ENCODE measurements at places on chromosomes 2 and 18.

DNA sequence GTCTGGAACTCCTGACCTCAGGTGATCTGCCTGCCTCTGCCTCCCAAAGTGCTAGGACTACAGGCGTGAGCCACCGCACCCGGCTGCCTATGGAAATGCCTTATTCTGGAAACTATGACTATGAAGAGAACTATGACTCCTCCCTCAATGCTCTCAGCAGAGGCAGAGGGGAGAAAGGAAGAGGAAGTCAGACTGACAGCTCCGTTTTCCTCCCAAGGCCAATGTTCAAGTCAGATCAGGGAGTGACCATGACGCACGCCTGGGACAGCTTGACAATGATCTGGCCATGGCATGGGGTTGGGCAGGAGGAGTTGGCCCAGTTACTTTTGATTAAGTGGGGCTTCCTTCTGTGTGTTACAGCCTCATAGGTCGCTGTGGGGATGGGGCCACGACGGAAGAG is 44.3 kb upstream of the MRPL33 start:
- DNase-seq: no peak

DNA sequence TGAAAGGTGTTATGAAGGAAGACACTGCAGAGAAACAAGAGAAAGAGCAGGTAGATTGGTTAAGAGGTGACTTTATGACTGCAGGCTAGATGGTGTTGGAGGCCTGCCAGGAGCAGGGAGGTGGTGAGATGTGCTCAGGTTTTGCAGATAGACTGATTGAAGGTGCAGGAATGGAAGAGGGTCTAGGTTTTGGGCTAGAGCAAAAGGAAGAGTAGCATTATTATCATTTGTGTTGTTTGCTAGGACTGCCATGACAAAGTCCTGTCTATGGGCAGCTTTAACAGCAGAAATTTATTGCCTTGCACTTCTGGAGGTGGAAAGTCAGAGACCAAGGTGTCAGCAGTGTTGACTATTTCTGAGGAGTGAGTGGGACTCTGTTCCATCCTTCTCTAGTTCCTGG is 172.9 kb upstream of the SOX11 start:
- no peak for DNase-seq

DNA sequence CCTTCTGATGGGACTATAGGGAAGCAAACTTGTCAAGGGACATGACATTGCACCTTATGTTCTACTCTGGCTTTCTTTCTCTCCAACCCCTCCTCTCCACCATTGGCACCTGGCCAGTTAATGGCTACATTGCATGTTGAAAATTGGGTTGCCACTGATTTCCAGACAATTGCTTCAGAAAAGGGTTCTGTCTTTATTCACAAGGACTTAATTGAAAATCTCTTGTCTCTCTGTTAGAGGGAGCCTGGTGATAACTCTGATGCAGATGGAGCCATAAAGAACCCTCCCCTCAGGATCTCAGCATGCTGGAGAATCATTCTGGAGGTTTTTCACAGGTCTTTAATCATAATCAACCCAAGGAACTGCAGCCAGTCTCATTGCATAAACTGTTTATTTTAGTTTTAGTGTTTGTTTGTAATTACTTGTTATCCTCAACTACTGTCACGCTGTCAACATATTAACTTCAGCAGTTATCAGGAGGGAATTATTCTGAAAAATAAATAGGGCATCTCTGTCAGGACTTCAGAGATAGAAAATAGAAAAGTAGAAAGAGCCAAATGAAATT is 316.8 kb downstream of the RIT2 start:
- no peak for DNase-seq

- no peak for DNase-seq
These were observed 280.0 kb upstream of the RAB12 start for GRCh38 chr18:8329186-8329771.

GRCh38 chr2:64225491-64225890 is 81.3 kb upstream of the PELI1 start:
- peak; percentile 39 for DNase-seq

GRCh38 chr2:157625296-157625695 is 3.4 kb downstream of the ACVR1C start:
- DNase-seq: no peak

DNA sequence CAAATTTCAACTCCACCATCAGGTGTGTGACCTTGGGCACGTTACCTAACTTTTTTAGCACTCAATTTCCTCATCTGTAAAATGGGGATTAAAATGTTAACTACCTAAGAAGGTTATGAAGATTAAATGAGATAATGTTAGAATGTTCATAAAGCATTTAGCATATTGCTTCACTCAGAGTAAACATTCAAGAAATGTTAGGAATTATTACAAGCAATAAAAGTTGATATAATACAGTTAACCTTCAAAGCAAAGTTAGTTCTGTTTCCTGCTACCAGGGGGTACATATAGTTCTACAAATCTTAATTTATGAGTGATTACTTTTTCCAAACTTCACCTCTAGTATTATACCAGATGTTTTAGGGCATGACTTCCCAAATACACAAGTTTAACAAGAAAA is 254.2 kb downstream of the PDE11A start:
- DNase-seq: no peak

- DNase-seq: no peak
These were observed 115.3 kb downstream of the MBD2 start for GRCh38 chr18:54109131-54109683.

- no peak for DNase-seq
These were observed 85.4 kb upstream of the EML6 start for GRCh38 chr2:54638103-54638502.

- DNase-seq: no peak
These were observed 131.1 kb upstream of the DNAJC10 start for GRCh38 chr2:182585001-182585400.

DNA sequence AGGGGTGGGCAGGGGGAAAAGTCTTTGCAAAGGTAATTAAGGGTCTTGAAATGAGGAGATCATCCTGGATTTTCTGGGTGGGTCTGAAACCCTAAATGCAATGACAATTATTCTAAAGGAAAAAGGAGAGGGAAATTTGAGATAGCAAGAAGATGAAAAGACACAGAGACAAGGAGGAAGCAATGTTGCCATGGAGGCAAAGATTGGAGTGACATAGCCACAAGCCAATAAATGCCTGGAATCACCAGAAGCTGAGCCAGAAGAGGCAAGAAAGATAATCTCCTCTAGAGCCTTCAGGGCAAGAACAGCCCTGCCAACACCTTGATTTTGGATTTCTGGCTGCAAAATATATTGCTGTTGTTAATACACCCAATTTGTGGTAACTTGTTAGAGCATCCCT is 1246.3 kb upstream of the PIK3C3 start:
- DNase-seq: no peak

GRCh38 chr2:8544171-8544785 is 137.6 kb upstream of the ID2 start:
- DNase-seq: no peak

DNA sequence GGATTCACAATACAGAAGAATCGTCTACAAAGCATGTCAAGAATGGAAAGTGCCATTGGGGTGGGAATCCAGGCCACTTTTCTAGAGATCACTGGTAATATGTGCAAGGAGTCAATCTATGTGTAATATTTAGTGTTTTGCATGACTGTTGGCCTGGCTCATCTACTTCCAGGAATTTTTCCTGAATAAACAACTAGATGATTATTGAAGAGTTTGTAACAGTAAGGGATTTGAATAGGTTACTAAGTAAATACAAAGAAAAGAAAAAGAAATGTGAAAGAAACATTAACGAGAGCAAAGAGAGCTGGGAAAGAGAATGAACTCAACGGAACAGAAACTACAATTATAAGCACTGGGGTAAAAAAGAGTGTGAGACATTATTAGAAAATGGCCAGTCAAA is 406.0 kb downstream of the TGIF1 start:
- no peak for DNase-seq

GRCh38 chr18:13309748-13310670 is 91.4 kb downstream of the LDLRAD4 start:
- DNase-seq: no peak

GRCh38 chr2:105262651-105263091 is 21.1 kb downstream of the GPR45 start:
- DNase-seq: no peak

GRCh38 chr2:226308323-226308680 is 491.3 kb downstream of the IRS1 start:
- DNase-seq: no peak

- no peak for DNase-seq
These were observed 121.0 kb upstream of the TWIST2 start for GRCh38 chr2:238726670-238727584.

- no peak for DNase-seq
These were observed 1127.5 kb upstream of the CELF4 start for GRCh38 chr18:38693104-38693503.

GRCh38 chr18:70489986-70490933 is 201.4 kb downstream of the SOCS6 start:
- no peak for DNase-seq

GRCh38 chr2:43798300-43798699 is 24.5 kb downstream of the DYNC2LI1 start:
- no peak for DNase-seq

DNA sequence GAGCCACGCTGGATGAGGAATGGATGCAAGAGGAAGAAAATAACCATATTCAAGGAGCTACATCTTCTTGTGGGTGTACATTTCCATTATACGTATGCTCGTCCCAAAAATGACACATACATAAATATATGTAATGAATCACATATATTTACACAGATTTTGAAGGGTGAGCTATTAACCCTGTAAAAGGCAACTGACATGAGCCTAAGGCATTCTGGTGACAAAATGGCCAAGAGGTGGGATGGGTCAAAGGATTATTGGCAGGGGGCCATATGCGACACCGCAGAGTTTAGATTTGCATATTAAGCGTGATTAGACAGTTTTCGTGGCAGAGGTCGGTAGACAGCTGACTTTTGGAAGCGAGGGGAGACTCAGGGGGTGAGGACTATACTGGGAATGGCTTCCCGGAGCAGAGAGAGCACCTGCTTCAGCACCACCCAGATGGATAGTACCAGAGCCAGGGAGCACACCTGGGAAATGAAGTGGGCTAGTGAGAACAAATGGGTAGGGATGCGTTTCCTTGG is 431 bp upstream of the CNRIP1 start:
- no peak for DNase-seq

GRCh38 chr2:86249579-86250391 is 50.5 kb downstream of the MRPL35 start:
- no peak for DNase-seq

DNA sequence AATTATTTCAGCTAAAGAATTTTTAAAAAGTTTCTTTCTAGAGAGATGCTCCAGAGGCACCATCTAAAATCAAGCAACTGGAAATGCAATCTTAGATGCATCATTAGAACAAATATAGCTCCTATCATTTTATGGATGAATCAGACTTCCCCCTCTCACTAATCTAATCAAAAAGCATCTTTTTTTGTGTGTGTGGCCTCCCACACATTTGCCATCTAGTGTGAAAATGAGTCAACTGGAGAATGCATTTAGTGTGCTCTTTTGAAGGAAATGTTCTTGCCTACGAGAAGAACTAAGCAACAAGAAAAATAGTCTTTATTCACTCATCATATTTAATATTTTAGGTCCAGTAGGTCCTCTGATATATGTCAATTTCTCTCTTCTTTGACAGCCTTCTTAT is 39.5 kb upstream of the FIGN start:
- no peak for DNase-seq

DNA sequence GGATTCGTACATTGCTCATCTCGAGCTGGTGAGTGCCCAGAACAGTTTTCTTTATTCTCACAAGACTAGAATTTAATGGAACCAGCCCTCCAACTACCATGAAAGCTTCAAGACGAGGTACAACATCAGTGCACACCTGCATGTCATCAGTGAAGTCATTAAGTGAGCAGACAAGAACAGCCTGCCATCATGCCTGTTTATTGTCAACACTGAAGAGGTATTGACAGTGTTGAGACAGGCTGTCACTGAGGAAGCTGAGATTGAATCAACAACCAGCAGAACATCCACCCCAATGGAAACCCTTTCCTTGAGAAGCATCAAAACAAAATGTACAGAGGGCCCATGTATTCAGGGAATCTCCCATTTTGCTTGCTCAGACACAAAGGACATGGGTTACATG is 148.0 kb upstream of the TCF4 start:
- no peak for DNase-seq

DNA sequence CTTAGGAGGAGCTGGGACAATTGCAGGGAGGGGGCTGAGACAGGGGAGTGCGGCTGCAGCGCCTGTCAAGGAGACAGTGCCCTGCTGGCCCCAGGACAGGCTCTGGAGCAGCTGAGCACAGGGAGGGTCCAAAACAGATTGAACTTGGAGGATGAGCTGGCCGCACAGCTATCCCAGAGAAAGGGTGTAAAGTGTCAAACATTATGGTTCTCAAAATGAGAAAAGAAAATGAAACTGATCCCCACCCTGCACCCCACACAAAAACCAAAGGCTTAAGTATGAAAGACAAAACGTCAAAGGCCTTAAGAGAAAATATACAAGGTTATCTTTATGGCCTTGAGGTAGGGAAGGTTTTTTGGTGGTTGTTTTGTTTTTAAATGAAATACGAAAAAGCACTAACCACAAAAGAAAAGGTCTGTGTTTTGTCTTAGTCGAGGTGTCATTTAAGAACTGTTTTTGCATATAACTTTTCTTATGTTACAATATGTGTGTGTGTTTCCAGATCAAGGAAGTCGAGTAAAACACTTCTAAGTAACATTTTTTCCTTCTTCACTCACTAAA is 111.8 kb downstream of the HDAC4 start:
- DNase-seq: peak; percentile 33

DNA sequence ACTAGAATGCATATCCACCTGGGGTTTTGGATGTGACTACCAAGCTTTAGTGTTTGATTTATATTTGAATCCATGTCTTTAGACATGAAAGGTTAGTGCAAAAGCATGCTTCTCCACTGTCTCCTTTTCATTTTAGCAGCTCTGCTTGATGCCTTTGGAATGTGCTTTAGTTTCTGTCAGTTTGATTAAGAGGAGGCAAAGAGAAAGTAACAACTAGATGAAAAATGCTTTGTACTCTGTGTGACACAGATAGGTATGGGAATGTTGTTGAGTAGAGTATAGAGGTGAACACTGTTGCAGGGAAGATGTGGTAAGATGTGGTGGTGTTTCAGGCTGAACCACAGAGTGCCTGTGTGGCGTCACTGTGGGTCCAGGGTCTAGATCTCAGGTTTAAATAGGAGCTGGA is 19.8 kb downstream of the PIK3C3 start:
- DNase-seq: no peak

GRCh38 chr2:177072090-177072489 is 140.5 kb upstream of the HNRNPA3 start:
- no peak for DNase-seq
